ENCODE measurements at places on chromosomes 16 and 17.

GRCh38 chr17:68431661-68432071 is 25.6 kb downstream of the WIPI1 start:
- no peak for DNase-seq

DNA sequence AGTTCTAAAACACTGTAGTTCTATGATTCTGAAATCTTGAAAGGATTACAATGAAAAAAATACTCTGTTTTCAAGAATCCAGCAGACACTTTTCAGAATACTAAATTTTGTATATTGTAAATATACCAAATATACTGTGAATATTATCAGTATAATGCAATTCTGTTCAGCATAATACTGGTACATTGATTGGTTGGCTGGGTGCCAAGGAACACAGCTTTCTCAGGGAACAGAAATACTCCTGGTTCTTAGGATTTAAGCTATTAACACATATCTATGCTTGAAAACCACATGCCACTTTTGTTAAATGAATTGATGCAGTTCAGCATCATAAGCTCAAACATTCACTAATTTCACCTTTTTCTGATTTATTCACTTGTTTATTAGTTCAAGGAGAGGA is 2.5 kb upstream of the GINS3 start:
- DNase-seq = no peak

- no peak for DNase-seq
Measured at GRCh38 chr16:747978-748746, 7.4 kb upstream of the CIAO3 start.

GRCh38 chr17:17398943-17399926 is 77.6 kb upstream of the MED9 start:
- DNase-seq = no peak
